ENCODE measurements at places on chromosomes 4 and X. TPM values are rescaled to one million over a fixed set of nuclear protein-coding genes. Genes with fewer than 3 reads are reported as not detected.
A peak's percentile ranks its signal among the peaks of the same experiment; 100 is the strongest.

DNA sequence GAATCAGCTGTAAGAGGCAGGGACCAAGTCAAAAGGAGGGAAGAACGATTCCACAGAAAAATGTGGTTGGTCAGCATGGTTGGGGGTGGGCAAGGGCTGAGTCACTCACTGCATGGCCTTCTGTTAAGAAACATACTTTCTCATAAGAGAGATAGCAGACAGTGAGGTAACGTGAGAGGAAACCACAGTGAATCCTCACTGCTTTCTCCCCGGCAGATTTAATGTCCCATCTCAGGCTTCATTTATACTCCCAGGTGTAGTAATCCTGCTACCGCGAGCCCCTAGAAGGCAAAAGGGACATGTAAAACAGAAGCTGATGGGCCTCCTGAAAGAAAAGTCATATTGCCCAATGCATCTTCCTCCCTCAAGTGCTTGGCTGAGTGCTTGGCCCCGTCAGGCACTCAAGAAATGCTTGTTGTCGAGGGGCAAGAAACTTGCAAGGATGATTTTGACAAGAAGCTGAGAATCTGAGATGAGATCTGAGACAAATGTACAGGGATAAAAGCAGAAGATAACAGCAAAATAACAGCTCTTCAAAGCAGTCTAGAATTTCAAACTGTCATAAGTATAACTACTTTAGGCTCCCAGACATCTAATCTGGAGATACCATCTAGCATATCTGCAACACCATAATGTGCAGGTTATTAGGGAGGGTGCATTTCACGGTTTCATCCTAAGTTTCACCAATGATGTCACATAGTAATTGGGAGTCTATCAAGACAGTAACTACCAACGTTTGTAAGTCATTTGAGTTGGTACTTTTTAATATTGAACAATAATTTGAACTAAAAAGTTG, 40.2 kb downstream of the SH3KBP1 start:
- no peak overlapping the region for H3K27ac ChIP-seq
- DNase-seq: no peak
- no peaks in the 10 kb centered on the region for H3K4me1 ChIP-seq
- no peaks in the 10 kb centered on the region for H3K27me3 ChIP-seq

DNA sequence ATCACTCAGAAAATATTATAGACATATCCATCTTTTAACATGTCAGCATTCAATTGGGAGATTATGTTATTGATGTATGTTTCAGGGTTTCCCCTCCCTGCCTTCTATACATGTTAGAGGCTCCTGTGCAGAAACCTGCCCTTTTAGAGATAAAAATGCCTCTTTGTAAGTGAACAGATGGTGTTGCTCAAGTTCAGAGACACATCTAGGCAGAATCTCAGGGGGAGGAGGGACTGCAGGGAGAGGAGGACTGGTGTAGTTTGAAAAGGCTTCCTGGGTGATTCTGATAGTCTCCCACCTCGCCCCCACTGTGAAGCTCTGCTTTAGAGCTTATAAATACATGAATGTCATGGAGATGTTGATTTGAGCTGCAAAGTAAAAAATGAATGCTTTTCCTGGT, 12.0 kb upstream of the UNC5C start:
- no peak overlapping the region for H3K27ac ChIP-seq
- H3K4me3 ChIP-seq: no peak overlapping the region

- peak overlapping the region; percentile 58 for H3K4me3 ChIP-seq
- H3K27ac ChIP-seq: no peak overlapping the region
- DNase-seq: no peak
These were observed 1.1 kb downstream of the MOB1B start for GRCh38 chr4:70903291-70903603.

- no peak overlapping the region for H3K4me3 ChIP-seq
- H3K27ac ChIP-seq: no peak overlapping the region
- no peaks in the 10 kb centered on the region for H3K36me3 ChIP-seq
- H3K4me1 ChIP-seq: peaks cover 9% of the 10 kb centered on the region
These were observed 6.7 kb upstream of the ERCC6L start for GRCh38 chrX:72245461-72246089.

DNA sequence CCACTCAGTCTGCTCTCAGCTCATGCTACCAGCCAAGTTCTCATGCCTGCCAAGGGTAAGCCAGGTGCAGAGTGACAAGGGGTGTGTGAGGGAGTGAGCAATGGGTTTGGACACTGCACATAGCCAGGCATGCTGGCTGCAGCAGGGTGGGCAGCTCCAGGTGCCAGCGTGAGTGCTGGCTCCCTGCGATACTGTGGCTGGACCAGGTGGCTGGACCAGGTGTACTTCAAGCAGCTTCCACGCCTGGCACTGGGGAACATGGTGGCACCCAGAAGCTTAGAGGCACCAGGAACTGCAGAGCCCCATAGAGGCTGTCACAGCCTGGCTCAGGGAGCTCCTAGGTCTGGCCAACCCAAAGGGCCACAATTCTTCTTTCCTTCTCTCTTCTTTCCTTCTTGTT, 234.9 kb upstream of the GIMD1 start:
- H3K36me3 ChIP-seq: no peaks in the 10 kb centered on the region
- no peak for DNase-seq
- no peak overlapping the region for H3K27ac ChIP-seq
- no peak overlapping the region for H3K4me3 ChIP-seq
- H3K27me3 ChIP-seq: no peaks in the 10 kb centered on the region

The KLF3 gene
- 30.6 TPM for total RNA-seq
